ENCODE measurements at places on chromosomes 5 and 9.

DNA sequence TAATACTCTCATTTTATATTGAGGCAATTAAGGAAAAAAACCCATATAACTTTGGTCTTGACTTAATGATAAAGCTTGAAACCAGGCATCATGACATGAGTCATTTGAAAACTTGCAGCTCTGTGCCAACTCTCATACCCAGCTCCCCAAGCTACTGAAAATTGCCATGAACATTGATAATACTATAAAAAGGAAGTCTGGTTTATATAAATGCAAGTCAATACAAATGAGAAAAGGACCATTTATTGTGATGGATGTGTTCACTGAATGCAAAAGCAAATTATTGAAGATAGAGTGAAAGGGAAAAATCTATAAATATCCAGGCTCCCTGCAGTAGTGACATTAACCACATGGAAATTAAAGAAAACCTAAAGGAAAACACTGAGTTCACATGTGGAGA lies 116.3 kb downstream of the DEPDC1B start:
- no peak for DNase-seq

DNA sequence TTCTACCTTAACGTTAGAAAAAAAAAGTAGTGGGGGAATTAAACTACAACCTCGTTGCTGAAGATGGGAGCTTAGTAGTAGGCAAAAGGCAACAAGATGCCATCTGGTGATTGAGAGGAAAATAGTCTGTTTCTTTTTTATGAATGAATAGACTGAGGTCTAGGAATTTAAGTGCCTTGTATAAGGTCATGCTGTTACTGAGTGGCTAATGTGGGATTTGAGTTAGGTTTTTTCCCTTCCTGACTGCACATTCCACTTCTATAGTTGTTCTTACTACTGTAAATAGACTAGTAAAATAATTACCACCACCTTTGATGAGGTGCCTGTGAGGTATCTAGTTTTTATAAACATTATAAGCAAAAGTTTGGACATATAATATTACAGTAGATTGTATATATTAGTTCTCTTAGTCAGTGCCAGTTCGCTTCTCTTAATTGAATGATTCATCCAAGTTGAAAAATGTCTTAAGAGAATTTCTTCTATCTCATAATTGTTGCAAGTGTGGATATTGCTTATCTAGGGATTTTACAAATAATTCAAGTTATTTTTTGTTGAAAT lies 19.1 kb downstream of the FSD1L start:
- DNase-seq, result no peak

GRCh38 chr5:8766448-8766847 lies 779.4 kb downstream of the SEMA5A start:
- no peak for DNase-seq

- DNase-seq, result no peak
Observed at GRCh38 chr5:157115502-157115901, 6.7 kb upstream of the HAVCR2 start.

DNA sequence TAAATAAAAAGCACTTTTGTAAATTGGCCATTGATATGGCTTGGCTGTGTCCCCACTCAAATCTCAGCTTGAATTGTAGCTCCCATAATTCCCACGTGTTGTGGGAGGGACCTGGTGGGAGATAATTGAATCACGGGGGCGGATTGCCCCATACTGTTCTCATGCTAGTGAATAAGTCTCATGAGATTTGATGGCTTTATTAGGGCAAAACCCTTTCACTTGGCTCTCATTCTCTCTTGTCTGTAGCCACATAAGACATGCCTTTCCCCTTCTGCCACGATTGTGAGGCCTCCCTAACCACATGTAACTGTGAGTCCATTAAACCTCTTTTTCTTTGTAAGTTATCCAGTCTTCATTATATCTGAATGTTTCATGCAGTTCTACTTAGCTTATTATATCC lies 153.2 kb downstream of the TARS1 start:
- DNase-seq, result no peak

DNA sequence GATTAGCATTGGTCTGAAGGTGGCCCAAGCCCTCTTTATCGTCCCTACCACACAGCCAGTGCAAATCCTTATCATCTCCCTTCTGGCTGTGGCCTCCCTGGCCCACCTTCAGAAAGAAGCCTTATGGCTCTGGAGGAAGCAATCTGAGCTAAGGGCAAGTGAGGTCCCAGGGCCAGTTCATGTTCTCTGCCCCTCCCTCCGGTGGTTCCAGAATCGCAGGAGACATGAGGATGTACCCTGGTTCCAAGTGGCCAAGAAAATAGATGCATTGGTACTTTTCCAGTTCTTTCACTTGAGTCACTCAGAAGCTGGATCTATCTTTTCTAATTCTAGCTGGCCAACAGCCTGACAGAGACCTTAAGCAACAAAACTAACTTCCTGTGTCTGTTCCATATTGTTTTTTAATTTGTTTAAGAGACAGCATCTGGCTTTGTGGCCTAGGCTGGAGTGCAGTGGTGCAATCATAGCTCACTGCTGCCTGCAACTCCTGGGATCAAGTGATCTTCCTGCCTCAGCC lies 60.7 kb downstream of the LHFPL2 start:
- no peak for DNase-seq

- no peak for DNase-seq
Observed at GRCh38 chr5:61399679-61400078, 67.6 kb downstream of the ZSWIM6 start.

- no peak for DNase-seq
Observed at GRCh38 chr5:172385707-172386106, 68.6 kb downstream of the SH3PXD2B start.

- peak; percentile 51 for DNase-seq
Observed at GRCh38 chr9:38088006-38088925, 19.2 kb upstream of the SHB start.

DNA sequence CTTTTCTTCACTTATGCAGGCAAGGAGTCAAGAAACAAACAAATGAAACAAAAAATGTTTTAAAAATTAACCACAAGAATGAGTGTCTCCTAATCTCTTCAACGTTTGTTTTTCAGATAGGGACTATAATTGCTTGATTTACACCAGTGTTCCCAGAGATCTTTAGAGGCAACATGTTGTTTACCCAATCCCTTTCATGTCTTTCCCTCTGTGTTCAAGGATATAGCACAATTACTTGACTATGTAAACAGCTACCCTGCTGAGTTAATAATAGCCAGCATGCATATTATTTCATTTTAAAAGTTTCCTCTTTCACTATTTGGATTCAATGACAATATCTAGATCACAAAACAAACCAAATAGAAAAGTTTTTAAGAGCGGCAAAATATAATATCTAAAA lies 25.1 kb upstream of the SHISAL2B start:
- DNase-seq, result no peak

DNA sequence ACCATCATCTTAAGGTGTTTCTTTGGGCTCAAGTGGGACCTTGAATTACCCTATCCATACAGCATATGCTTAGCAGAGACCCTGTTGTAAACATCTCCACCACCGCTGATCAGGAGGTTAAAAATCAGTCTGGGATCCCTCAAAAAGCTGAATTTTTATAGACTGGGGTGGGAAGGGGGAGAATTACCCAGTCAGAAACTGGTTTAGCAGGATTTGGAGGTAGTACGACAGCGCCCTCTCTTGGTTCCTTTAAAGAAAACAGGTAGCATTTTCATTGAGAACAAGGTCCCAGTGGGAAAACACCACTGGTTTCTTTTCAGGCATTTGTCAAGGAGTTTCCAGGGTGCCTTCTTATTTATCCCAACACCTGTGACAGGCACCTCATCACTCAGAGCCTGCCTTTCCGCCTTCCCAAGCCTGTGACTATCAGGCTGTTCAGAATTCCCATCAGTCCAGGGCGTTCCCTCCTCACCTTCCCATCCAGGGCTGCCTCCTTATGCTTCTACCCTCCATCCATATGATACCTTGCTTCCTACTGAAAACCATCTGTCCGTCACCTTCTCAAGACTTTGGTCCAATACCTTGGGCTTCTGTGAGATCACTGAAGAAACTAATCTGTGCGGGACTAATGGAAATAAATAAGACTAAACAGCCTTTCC lies 203.8 kb upstream of the RAI14 start:
- DNase-seq, result no peak

DNA sequence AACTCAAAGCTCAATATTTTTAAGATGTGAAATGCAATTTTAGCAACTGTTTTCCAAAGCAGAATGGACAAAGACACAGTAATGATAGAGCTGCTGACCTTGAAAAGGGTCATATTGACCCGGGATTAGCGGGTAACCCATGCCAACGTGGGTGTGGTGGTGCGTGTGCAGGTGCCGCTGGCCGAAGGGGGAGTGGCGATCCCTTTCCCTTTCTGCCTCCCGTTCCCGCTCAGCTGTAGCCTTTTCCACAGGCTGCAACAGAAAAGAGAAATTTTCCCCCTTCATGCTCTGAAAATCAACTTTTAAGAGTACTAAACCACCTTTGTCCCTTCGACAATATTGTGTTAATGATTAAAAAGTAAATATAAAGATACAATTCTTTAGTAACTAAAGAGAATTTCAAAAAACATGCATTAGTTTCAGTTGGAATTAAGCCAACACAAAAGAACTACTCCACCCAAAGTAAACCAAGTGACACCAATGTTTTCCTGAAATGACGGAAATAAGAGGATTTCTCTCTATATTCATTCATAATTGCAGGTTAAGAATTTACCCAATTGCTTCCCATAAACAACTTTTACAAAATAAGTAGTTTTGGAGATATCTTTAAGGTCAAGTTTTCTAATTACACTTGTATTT lies 105.2 kb downstream of the ZNF608 start:
- DNase-seq, result no peak

DNA sequence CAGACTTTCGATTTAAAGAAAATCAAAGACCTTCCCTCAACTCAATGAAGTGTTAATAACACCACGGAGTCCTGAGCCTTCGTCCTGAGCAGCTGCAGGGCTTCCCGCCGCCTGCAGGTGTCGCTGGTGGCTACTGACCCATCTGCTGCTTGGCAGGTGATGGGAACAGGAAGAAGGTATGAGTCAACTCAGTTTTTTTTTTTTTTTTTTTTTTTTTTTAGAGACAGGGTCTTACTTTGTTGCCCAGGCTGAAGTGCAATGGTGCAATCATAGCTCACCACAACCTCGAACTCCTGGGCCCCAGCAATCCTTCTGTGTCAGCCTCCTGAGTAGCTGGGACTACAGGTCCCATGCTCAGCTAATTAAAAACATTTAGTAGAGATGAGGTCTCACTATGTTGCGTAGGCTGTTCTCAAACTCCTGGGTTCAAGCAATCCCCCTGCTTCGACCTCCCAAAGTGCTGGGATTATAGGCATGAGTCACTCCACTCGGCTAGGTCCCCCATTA lies 185.7 kb upstream of the IL12B start:
- no peak for DNase-seq

DNA sequence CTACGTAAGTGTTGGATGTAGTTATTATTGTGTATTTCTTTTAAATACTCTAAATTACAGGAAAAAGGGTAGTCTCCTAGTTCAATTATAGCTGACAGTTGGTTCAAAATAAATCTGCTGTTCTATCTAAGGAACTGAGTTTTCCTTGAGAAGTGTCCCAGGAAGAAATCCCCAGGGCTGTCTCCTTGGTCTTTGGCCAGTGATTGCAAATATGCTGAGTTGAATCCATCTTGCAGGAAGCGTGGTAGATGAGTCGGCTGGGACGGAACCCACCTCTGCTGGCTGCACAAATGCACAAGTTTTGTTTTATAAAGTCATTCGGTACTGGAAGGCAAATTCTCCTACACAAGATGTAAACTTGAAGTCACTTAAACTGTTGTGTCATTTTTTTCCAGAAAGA lies 30.2 kb upstream of the HOMER1 start:
- no peak for DNase-seq

- DNase-seq, result no peak
Observed at GRCh38 chr9:18238752-18239447, 235.1 kb upstream of the ADAMTSL1 start.

GRCh38 chr9:80843028-80843427 lies 846.3 kb downstream of the TLE1 start:
- no peak for DNase-seq
